ENCODE measurements at places on chromosomes 7 and 10. TPM values are rescaled to one million over a fixed set of nuclear protein-coding genes. Genes with fewer than 3 reads are reported as not detected.

The SCART1 gene
- total RNA-seq: 0.31 TPM

The SPDYE5 gene
- not detected for total RNA-seq

The AKR1C8 gene
- not detected for total RNA-seq

The FKBP6 gene
- total RNA-seq: not detected

The SPACDR gene
- total RNA-seq: 0.67 TPM

All from A549 treated with ZK216348 at 1 μM for 4 hours (cell line).